ENCODE measurements at places on chromosomes 1 and 21.
A peak's percentile ranks its signal among the peaks of the same experiment; 100 is the strongest.

GRCh38 chr1:160639652-160640051 lies 7.2 kb downstream of the SLAMF1 start:
- DNase-seq, result no peak

DNA sequence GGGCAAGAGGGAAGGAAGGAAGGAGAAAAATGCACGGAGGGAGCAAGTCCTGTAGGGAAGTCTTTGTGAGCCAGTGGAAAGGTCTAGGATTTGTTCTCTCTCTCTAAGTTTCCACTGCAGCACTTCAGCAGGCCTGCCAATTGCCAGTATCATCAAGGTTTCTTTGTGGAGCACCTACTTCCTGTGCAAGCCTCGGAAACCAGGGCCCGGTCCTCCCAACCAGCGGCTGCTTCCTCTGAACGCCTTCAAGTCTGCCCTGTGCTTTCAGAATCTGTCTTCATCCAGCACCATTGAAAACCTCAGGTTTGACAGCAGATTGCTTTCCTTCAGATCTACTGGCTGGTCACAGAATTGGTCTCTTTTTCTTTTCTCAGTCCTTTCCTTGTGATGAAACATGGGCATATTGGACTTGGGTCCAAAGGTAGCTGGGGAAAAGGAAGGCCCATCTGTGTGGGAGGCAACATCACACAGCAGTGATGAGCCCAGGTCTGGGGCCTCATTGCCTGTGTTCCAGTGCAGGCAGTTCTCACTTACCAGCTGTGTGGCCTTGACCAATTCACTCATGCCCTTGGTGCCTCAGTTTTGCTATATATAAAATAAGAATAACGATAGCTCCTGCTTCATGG lies 144.5 kb downstream of the SEC16B start:
- no peak for DNase-seq

GRCh38 chr1:54318246-54318814 lies 87.9 kb downstream of the SSBP3 start:
- no peak for DNase-seq

DNA sequence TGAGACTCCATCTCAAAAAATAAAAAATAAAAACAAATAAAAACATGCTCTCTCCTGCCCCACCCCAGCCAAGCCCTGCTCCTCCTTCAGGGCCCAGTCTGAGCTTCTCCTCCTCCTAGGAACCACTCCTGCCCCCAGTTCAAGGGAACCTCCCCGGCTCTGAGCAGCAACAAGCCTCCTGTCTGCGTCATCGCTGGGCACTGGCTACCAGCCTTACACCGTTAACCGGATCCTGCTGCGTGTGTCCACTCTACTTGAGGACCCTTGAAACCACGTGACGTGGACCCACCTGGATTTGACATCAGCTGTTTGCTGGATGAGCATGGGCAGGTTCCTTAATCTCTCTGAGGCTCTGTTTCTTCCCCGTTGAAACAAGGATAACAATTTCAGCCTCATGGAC lies 1.6 kb upstream of the TAS1R2 start:
- DNase-seq, result no peak

DNA sequence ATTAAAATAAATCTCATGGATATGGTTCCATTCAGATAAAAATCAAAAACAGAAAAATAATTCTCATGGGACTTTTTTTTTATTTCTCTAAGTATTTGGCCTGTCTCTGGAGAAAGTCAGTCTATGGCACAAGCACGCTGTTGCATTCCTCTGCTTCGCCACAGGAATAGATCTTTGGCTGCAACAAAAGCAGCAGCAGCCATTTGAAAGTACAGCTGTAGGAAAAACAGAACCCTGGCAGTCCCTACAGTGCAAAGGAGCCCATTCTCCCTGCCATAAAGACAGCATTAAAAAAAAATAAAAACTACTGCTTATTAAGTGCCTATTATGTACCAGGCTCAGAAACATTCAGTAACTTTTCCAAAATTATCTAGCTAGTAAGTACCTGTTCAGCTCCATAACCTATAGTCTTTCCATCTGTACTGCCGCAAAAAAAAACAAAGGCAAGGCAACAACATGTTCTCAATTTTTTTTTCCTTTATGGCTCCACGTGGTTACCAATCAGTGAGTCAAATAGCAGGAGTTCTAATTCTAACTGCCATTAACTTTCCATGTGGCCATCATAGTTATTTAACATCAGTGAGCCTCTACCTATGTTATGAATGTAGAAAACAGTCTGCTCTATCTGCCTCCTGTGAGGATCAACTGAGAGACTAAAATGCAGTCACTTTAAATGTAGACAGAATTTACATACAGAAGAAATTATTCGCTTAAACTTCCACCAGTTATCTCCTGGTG lies 22.7 kb downstream of the SLC35D1 start:
- DNase-seq, result peak; percentile 8

DNA sequence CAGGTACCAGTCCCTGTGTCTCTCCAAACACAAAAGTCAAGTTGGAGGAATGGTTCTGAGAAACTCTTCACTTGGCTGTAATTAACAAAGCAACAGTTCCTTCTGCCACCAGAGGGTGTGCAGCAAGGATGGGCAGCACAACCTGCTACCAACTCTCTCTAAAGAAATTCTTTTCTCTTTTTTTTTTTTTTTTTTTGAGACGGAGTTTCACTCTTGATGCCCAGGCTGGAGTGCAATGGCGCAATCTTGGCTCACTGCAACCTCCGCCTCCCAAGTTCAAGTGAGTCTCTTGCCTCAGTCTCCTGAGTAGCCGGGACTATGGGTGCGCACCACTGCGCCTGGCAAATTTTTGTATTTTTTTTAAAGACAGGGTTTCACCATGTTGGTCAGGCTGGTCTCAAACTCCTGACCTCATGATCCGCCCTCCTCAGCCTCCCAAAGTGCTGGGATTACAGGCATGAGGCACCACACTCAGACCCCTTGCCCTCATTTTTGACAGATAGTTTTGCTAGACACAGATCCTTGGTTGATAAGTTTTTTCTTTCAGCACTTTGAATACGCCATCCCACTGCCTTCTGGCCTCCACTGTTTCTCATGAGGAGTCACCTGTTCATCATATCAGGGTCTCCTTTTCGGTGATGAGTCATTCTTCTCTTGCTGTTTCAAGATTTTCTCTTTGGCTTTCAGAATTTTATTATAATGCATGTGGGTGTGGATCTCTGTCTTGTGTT lies 12.1 kb upstream of the DEGS1 start:
- DNase-seq, result no peak

DNA sequence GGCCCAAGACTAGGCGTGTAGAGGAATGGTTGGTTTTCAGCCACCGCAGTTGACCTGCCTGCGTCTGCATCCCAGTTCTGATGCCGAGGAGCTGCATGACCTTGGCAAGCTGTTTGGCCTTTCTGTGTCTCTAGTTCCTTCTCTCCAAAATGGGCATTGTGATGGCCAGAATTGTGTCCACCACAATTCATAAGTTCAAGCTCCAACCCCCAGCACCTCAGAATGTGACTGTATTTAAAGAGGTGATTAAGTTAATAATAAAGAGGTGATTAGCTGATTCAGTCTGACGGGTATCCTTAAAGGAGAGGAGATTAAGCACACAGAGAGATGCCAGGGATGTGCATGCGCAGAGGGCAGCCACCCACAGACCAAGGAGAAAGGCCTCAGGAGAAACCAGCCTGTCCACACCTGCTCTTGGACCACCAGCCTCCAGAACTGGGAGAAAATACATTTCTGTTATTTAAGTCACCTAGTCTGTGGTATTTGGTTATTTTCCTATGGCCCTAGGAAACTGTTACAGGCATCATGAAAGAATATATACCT lies 28.5 kb downstream of the MAB21L3 start:
- DNase-seq, result no peak

DNA sequence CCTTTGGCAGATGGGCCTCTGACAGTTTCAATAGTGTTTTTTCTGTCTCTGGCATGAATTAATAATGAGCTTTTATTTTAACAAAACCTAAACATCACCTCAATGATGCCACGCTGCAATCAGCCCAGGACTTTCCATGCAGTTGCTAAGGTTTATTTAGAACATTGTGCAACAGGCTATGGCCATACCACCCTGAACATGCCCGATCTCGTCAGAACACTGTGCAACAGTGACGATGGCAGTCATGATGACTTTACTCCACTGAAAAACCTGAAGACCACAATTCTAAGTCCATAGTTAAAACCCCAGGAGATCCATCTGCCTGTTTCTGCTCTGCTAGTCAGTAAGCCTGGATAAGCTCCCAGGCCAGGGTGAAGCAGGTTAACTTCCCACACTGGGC lies 310.0 kb downstream of the PBX1 start:
- no peak for DNase-seq

- DNase-seq, result no peak
Measured at GRCh38 chr1:167344615-167345385, 124.1 kb downstream of the POU2F1 start.

GRCh38 chr21:20641241-20641640 lies 357.0 kb upstream of the NCAM2 start:
- DNase-seq, result no peak

- DNase-seq, result no peak
Measured at GRCh38 chr21:31923756-31924155, 50.9 kb downstream of the HUNK start.

- no peak for DNase-seq
Measured at GRCh38 chr1:172500207-172500606, 32.7 kb upstream of the SUCO start.

DNA sequence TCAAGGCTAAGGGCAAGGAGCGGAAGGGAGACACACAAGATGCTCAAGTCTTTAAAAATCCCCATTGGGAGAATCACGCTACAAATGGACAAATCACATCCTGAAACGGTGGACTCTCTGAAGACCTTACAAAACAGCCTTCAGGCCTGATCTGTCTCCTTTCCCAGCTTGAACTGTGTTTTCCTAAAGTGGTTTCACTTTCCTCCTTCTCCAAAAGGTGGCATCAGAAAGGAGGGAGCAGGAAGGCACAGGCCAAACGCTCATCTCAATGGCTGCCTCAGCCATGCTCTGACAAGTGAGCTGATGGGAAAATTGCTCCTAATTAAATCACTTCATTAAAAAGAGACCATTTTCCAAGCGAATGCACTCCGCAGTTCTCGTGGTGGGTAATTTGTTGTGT lies 47.7 kb downstream of the UTP25 start:
- DNase-seq, result peak; percentile 78

DNA sequence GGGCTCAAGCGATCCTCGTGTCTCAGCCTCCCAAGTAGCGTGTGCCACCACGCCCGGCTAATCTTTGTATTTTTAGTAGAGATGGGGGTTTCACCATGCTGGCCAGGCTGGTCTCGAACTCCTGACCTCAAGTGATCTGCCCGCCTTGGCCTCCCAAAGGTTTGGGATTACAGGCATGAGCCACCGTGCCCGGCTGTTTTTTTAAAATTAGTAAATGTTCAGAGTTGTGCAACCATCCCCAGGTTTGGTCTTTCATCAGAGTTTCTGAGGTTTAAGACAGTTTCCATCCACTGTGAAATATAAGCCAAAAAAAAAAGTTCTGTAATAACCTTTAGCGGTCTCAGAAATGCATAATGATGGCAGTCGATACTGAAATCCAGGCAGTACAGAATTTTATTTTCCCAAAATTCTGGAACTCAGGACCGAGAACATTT lies 550 bp upstream of the SYT11 start:
- peak; percentile 4 for DNase-seq

DNA sequence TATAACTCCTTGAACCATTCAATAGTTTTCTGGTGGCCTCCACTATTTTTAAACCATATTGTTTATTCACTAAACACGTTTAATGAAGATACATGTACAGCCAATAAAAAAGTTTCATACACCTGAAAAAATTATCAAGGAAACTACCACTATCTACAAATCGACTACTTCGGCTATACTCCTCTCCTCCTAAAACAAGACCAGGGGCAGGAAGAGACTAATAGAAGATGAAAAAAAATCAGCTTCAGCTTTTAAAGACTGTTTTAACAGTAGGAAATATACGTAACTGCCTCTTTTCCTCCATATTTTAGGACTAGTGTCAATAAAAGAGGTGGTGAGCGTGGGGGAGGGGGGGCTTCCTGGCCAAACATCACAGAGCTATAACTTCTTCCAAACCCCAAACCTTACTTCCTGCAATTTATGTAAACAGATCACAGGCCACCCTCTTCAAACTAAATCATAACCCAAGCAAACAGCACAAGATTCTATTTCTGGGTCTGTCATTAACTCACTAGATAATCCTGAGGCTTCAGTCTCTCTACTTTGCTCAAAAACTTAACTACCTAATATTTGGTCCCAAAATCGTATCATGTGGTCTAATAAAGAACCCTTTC lies 15.1 kb downstream of the FOXJ3 start:
- no peak for DNase-seq

DNA sequence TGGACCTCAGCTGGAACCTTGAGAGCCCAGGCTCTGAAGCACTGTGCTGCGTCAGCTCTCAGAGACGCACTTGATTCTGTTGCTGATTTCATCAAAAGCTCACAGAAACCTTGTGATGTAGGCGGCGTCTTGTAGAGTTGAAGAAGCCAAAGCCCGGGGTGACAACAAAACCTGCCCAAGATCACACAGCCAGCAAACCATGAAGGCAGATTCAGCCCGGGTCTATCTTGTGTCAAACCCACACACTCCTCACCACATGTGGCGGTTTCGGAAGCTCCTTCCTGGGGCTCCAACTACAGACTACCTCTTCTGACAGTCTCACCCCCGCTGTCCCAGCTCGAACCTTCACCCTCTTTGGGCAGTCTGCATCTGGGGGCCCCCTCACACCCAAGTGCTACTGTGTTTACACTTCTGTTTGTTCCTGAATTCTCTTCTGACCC lies 50.4 kb downstream of the TENT5C start:
- no peak for DNase-seq

GRCh38 chr1:234756066-234756774 lies 146.2 kb upstream of the IRF2BP2 start:
- peak; percentile 53 for DNase-seq

GRCh38 chr1:31783846-31784245 lies 19.7 kb upstream of the ADGRB2 start:
- no peak for DNase-seq

GRCh38 chr1:242212401-242212800 lies 213.5 kb upstream of the MAP1LC3C start:
- DNase-seq, result no peak

DNA sequence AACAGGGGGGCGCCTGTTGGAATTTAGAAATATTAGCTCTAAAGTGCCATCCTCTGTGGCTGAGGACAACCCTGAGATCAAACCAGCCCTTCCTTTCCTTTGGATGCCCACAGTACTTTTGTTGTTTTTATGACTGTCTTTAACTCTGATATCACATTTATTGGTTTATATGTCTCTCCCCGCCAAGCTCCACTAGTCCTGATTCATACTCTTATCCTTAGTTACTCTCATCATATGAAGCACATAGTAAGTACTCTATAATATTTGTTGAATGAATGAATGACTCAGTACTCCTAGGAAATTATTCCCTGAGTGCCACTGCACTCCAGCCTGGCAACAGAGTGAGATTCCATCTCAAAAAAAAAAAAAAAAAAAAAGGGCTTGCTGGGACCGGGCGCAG lies 22.6 kb upstream of the NRDC start:
- DNase-seq, result no peak

All from brain microvascular endothelial cell (primary cell).